ENCODE measurements at places on chromosomes 16 and 17.

- no peak for DNase-seq
These were observed 3.9 kb downstream of the ABCC3 start for GRCh38 chr17:50638606-50638965.

DNA sequence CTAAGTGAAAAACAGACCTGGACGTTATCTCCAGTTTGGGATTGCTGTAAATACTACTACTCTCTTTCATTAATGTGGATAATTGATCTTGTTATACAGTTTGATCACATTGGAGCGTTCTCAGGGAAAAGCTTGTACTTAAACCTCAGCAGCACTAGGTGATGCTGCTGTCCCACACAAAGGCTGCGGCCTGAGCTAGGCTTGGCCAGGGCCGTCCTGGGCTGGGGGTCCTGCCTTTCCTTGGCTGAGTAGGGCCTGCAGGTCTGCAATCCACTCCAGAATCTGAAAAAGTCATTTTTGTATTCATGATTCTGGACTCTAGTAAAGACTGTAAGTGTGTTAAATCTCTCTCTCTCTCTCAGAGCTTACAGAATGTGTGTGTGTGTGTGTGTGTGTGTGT, 23.7 kb upstream of the PMFBP1 start:
- no peak for DNase-seq

DNA sequence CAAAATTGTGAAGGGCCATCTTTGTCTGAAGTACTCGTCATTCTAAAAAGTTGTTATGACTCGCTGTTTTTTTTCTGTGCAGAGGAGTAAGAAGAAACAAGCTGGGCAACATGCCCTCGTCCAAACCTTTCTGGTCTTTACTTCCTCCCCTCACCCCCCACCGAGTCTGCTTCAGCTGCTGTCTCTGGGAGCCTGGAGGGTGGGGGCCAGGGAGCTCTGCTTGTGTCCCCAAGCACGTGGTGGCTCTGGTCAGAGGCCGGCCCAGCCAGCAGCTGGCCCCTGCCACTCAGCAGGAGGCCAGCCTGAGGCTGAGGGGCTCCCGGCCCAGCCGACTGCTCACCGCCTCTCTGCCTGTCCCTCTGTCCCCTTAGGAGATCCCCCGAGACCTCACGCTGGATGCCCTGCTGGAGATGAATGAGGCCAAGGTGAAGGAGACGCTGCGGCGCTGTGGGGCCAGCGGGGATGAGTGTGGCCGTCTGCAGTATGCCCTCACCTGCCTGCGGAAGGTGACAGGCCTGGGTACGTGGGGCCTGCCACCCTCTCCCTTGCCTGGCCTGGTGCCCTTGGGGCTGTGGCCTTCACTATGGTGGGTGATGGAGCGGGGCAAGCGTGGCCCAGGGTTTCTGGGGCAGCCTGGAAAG, 53.7 kb upstream of the LGALS9 start:
- no peak for DNase-seq

- DNase-seq = no peak
These were observed 5.0 kb downstream of the NLRC5 start for GRCh38 chr16:56994311-56994710.

- DNase-seq = peak; percentile 25
These were observed 30.3 kb downstream of the PIK3R5 start for GRCh38 chr17:8935191-8935590.

DNA sequence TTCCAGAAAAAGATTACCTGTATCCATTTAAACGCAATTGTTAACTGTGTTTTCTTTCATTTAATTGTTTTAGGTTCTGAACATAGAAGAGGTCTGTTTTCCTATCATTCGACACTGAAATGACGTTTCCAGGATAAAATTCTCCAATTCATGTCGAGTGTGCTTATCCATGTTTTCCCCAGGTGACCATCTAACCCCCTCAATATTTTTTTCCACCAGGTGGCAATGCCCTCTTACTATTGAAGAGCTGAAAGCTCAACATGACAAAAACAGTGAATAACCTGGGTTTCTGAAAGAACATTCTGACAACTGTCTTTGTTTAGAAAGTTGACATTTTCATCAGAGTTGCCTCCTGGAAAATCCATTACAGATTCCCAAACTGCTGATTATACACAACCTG, 948.7 kb downstream of the KCNJ2 start:
- DNase-seq = no peak

DNA sequence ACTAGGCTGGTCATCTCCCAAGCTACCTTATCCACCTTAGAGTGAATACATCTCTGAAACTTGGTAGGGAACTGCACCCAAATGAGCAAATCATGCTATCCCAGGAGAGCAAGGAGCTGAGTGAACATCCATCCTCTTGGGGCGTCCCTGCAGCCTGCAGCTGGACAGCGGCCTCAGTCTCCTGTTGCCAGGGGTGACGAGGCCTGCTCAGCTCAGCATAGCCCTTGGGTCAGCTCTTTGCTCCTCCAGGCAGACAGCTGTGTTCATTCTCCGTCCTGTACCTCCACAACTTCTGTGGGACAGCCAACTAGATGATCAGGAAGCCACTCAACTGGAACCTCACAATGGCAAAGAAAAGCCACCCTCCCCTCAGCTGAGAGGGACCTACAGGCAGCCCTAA, 111.9 kb downstream of the SOCS1 start:
- no peak for DNase-seq

- no peak for DNase-seq
These were observed 17.4 kb downstream of the LDHD start for GRCh38 chr16:75099075-75099667.

DNA sequence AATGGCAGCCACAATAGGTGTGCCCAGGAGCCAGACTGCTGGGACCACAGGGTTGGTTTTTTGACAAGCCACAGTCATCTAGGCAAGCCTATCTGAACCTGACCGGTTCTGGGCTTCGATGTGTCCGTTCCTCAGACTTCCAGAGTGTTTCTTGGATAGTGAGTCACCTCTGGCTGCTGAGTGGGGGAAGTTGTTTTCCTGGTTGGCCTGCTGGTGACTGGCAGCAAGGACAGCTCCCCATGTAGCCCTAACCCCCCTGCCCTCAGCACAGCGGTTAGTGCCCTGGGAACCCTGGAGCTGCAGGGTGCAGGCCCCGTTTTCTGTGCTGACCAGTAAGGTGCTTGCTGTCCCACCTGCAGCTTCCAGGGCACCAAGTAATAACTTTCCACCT, 65.5 kb downstream of the PLD6 start:
- DNase-seq = no peak

DNA sequence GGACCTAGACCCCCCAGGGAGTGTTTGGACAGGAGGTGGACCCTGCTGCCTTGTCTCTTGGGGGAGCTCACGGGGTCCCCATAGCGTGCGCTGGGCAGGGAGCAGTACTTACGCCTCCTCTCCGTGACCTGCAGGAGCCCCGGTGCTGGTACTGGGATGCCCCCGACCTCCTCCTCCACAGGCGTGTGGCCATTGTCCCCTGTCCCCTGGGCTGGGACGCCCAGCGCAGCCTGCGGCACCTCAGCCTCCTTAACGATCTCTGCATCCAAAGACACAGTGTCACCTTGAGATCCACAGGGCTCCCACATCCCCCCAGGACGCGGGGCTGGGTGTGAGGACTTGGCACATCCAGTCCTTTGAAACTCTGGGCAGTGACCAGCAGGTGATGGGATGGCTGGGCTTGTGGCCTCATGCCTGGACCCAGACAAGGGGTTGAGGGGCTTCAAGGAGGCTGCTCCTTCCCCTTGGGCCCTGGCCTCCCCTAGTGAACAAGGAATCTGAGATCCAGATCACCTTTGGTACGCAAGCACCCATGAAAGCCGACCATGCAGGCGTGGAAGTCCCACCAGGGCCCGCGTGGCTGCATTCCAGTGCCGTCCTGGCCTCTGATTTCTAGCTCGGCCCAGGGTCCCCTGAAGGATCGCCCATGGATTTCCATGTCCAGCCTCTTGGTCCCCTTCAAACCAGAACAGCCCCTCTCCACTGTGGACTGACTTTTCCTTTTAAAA, 9.9 kb downstream of the DBNDD1 start:
- no peak for DNase-seq

GRCh38 chr17:30249460-30249859, 14.0 kb upstream of the SLC6A4 start:
- no peak for DNase-seq

GRCh38 chr16:30349675-30350074, 5.4 kb downstream of the CD2BP2 start:
- DNase-seq = no peak

DNA sequence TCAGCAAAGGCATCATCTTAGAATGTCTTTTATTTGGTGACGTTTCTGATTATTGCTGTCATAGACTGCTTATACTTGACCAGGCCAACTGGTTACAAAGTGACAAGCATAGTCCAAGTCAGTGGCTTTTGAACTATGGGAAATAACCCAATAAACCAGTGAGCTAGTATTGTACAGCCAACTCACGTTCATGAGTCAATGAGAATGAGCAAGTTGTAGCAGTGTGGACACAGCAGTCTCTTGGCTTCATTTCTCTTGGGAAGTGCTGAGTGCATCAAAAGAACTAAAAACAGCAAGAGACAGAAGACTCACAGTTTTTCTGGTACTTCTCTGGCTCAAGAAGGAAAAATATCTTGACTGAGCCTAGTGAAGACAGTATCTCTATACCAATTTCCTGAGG, 36.9 kb upstream of the CRISPLD2 start:
- no peak for DNase-seq

- DNase-seq = no peak
These were observed 85.7 kb upstream of the XYLT1 start for GRCh38 chr16:17556276-17557052.

Data from activated CD8-positive, alpha-beta memory T cell treated with anti-CD3 and anti-CD28 coated beads for 1 hour (primary cell).